NCI-H1694 (cell line): ENCODE measurements at places on chromosomes 5 and 9.

- DNase-seq, result no peak
Measured at GRCh38 chr9:136171009-136171800, 33.7 kb downstream of the LHX3 start.

DNA sequence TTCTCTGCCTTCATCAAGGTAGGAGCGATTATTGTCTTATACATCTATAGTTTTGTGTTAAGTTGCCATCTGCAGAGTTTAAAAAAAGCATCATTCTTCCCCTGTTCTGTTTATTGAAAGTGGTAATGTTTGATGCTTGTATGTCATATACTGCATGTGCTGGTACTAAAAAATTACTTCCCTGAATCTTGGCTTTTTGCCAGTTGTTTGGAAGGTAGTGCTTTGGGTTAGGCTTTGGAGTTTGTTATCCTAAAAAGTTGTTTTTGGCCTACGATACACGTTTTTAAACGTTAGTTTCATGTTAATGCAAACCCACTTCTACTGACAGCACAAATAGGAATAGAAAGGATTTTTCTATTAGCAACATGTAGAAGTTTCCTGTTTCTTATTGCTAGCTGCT lies 158.3 kb downstream of the GIN1 start:
- no peak for DNase-seq

DNA sequence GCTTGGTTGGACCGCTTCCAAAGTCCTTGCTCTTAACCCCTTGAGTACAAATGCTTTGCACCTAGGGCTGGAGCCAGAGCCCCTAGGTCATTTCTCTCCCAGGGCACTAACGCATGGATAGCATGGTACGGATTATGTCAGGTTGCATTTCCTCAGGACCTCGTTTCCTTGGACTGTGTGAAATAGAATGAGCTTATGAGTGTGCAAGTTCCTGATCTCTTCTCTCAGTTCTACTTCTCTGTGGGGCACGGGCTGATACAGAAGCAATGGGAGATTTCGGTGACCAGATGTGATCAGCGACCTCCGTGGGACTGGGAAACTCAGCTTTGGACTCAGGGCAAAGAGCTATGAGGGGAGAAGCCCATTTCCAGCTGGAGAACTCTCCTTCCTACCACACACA lies 14.2 kb downstream of the SPARC start:
- DNase-seq, result no peak

- no peak for DNase-seq
Measured at GRCh38 chr9:121707477-121708424, 56.3 kb downstream of the DAB2IP start.

- DNase-seq, result no peak
Measured at GRCh38 chr5:82470185-82470994, 192.2 kb upstream of the RPS23 start.

DNA sequence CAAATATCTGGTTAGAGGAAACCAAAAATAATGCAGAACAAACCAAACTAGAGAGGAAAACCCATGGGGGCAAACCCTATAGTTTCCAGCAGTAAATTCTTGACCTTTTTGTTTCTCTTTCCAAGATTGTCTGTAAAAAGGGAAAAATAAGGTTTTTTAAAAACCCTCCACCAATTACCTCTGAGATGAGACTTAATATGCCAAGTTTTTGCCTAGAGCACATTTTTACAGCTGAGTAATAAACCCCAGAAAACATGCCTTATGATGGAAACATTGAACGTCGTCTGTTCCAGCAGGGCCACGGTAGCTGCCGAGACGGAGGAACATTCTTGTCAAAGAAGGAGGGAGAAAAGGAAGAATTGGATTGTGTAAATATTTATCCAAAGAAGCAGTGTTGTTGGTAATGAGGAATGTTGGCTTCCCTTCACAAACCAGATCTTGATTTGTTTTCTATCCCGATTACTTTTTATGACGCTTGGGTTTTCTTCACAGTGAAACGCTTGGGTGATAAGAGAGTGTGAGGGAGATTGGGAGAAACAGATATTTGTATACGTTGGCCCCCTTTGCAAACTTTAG lies 17.3 kb upstream of the MSX2 start:
- DNase-seq, result no peak
